ENCODE measurements at places on chromosomes 11 and 22.

DNA sequence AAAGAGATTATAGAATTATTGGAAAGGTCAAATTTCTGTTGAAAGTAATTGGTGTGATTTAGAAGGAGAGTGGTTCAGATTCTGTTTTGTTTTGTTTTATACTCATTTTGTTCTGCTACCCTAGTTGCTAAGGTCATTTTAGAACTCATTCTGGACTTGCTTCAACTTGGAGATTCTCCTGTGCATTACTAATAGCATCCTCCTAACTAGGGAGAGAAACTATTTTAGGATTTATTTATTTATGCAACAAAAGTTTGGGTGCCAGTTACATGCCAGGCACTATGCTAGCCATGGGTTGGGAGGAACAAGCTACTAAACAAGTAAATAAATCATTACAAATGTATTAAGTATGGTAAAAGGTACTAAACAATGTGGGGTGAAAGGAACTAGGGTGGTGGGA, 84.0 kb downstream of the YAP1 start:
- no peak for DNase-seq

- DNase-seq = peak; percentile 4
These were observed 1.3 kb downstream of the ABTB2 start for GRCh38 chr11:34356576-34356912.

- DNase-seq = no peak
These were observed 62.6 kb upstream of the CRYBB3 start for GRCh38 chr22:25136953-25137576.

- DNase-seq = no peak
These were observed 178.6 kb downstream of the DSCAML1 start for GRCh38 chr11:117618302-117618981.

DNA sequence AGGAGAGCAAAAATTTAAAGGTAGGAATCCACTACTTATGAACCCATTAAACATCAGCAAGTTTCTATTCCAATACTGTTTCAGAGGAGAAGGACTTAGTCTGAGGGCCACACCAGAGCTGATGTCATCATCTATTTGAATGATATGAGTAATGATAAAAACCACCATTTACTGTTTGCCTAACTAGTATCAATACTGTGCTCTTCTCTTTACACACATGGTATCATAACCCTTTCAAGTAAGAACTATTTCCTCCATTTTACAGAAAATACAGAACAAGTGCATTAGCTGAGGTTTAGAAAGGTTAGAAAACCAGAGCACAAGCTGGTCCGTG, 651.3 kb upstream of the KIRREL3 start:
- DNase-seq = no peak

- DNase-seq = no peak
These were observed 15.8 kb downstream of the SHANK3 start for GRCh38 chr22:50688448-50688847.

GRCh38 chr11:838441-839279, 3.7 kb downstream of the POLR2L start:
- no peak for DNase-seq

GRCh38 chr11:27532652-27533325, 26.2 kb upstream of the LIN7C start:
- DNase-seq = no peak

DNA sequence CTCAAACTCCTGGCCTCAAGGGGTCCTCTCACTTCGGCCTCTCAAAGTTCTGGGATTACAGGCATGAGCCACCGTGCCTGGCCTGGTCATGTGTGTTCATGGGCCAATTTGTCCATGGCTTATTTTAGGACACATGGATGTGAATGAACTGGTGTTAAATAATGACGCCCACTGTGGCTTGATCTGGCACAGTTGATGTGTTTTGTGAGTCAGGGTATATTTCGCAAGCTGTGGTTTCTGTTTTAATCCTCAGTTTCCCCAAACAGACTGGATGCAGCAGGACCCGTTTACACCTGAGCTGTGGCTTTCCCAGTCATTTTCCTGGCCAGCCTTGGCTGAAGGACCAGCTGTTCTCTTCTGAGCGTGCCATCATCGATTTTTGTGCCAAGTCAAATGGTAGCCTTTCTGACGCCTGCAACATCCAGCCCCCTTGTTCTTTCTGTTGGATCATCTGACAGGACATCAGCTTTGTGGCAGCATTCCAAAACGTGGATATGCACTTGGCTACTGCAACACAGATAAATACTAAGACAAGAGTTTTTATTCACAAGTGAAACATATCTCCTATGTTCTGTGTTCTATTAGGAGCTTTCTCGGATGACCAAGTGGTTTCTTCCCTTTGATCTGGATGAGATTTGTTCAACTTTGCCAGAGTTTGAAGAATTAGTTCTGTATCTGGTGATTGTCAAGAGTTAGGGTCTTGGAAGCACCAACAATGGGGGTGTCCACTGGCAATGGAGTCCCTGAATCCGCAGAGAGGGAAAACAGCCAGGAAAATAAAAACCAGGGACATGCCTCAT, 40.0 kb upstream of the SEPTIN5 start:
- no peak for DNase-seq

DNA sequence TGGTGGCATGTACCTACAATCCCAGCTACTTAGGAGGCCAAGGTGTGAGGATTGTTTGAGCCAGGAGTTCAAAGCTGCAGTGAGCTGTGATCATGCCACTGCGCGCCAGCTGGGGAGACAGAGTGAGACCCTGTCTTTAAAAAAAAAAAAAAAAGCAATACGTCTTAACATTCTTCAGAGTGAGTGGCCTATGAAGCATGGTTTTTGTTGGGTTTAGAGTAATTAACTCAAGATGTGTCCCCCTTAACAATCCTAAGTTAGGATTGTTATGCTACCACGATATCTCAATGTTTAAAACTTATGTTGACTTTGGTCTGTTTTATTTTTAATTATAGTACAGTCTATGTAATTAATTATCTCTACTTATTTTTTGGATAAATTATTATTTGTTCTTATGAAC, 156.1 kb downstream of the HIPK3 start:
- no peak for DNase-seq

DNA sequence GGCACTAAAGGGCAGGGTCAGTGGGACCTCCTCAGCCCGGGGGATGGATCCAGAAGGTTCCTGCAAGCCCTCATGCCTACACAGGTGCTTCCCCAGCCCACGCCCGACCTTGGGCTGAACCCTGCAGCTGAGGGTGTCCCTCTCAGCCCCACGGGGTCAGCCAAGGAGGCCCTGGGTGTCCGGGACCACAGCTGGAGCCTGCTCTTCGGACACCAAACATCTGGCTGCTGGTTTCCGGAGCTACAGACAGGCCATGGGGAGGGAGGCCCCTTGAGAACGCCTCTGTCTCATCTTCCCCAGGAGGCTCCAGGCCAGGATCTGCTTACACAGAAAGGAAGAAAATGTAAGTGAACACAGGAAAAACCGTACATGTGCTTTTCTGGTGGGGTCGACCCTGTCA, 355.7 kb downstream of the MN1 start:
- DNase-seq = no peak

DNA sequence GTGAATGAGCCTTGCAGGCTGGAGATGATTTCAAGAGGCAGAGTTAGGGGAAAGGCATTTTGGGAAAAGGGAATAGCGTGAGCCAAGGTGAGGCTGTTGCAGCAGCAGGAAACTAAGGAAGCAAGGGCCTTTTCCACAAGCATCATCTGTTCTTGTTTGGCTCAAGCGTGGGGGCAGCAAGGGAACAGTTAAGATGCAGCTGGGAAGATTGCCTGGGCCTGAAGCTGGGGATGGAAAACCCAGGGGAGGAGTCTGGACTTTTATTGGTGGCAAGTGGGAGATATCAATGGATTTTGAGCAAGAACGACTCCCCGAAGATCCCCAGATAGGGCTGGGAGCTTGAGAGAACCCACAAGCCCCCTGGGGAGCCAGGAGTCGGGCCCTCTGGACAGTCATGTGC, 27.3 kb upstream of the PICK1 start:
- no peak for DNase-seq

DNA sequence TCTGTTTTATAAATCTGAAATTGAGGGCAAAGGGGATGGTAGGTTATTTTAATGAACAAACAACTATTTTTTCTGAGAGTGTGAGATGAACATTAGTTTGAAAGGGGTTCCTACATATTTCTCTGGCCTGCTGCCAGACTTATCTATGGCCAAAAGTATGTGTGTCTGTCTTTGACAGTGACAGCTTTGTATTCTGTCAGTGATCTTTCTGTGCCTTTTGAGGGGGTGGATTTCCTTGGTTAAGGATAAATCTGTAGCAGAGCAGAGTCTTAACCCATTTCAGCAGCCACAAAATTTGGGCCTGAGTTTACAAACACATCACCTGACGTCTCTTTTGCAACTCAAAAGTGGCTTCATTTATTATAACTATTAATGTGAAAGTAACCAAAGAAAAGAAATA, 30.9 kb downstream of the ZFTA start:
- DNase-seq = no peak

GRCh38 chr22:48968201-48968959, 859.3 kb downstream of the BRD1 start:
- no peak for DNase-seq

DNA sequence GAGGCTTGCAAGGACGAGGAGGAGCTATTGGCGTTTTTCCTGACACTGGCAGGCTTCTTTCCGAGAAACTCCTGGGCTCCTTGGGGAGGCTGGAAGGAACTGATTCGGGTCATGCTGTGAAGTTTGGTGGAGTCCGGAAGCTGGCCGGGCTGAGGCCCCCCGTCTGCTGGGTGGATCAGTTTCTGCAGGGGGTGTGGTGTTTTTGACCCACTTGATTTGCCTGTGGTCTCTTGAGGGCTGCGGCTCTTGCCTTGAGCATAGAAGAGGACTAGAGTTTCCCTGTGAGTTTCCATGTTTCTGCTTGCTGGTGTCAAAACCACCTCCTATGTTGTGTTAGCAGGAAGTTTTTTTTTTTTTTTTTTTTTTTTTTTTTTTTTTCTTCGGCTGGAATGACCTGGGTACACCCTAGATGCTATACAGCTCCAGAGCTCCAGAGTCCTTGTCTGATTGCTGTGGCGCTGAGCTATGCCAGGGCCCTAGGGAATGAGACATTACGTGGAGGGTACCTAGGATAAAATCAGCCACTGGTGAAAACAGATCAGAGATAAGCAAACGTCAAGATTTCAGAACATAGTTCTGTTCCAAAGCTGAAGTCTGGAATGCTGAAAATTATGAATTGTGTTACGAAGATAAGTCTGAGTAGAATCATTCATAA, 728 bp downstream of the TBC1D22A start:
- no peak for DNase-seq

DNA sequence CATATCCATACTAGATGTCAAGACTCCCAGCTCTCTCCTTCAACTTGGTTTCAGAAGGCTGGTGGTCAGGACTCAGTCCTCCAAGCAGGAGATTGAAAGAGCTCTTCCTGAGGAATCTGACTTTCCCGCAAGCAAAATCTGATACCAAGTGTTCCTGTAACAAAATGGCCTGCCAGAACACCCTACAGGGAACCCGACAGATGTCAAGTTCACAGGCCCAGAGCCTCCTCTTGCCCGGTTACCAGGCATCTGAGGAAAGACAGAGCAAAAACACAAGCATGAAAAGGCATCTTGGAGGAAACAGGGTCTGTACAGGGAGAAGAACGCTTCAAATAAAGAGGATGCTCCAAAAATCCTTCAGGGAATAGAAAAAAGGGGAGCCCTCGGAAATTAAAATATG, 8.7 kb upstream of the KCNJ5 start:
- DNase-seq = no peak

GRCh38 chr11:114348200-114349191, 51.8 kb downstream of the C11orf71 start:
- DNase-seq = no peak

DNA sequence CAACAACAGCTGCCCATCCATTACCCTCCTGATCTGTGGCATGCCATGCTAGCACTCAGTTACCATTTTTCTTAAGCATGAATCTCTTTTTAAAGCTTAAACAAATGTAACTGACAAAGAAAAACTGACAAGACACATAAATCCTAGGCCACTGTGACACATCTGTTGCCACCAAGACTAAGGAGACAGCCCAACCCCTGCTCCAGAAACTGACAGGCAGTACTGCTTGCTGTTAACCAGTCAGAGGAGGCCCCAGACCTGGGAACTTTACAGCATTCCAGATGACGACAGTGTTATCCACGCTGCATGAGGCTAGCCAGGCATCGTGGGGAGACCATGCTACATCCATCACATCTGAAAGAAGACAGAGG, 33.8 kb downstream of the HIRA start:
- DNase-seq = no peak

DNA sequence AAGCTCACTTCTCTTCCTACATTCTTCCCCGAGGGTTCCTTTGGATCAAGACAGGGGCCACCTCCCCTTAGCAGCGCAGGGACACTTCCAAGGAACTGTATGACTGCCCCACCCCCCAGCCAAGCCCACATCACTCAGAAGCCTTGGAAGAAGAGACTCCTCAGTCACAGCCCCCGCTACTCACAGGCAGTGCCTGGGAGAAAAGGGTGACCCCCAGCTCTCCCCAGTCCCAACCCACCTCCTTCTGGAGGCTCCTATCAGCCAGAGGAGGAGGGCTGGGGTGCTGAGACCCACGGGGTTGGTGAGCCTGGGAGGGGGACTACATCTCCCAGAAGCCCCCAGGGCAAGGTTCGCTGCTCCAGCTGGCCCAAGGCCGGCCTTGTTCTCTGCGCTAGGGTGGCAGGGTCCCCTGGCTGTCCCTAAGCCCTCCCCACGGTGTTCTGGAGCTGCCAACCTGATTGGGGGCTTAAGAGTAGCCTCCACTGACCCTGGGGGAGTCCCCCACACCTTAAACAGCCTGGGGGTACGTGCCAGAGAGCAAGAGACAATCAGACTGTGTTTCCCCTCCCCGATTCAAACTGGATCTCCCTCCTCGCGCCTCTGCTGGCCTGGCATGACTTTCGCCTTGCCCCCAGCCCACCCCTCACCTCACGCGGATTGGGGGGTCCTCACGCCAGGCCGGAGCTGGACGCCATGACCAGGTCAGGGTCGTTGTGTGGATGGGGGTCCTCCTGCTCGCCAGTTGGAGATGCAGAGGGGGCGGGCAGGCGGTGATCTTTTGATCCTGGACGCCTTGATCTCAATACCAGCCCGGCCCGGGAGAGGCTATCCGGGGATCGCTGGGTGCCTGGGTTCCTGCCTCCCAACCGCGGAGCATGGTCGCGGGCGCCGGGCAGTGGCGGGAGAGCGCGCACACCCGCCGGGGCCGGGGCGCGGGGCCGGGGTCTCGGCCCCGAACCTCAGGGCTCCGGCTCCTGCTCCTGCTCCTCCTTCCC, 838 bp downstream of the BCL9L start:
- no peak for DNase-seq

DNA sequence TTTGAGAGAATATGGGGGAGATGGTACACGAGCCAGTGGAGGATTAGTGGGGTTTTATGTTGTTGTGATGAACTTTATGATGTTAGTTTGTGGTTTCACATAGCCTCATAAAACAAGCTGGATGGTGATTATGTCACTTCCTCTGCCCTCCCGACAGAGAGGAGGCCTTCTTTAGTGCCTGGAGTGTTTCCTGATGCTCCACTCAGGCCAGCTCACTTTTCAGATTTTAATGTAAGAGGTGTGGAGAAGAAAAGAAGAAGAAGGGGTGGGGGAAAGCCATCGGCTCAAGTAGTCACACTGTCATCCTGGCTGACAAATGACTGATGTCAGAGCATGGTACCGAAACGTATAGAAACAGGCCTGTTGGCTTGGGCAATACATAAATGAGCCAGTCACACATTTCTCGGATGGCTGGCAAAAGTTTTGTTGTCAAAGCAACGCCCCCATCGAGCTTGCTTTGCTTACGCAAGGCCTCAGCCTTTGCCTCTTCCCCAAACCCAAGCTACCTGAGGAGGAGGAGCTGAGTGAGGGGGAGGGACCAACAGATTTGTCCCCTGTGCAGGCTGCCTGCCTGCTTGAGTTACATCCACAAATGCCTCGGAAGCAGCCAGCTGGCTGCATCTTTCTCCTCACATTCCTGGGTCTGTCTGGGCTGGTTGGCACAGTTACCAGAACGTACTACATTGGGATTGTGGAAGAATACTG, at the start of gene HEPHL1:
TSS of gene HEPHL1 (plus strand) at position 578 of the 705 bp plus-strand sequence. CDS start at position 593, 15 bp downstream.
- no peak for DNase-seq

All from activated T-helper 9 cell treated with anti-CD3 and anti-CD28 coated beads, Interleukin-2, amount 50 U/mL, for 16 hours (primary cell).